ENCODE measurements at places on chromosomes 5 and 9.

DNA sequence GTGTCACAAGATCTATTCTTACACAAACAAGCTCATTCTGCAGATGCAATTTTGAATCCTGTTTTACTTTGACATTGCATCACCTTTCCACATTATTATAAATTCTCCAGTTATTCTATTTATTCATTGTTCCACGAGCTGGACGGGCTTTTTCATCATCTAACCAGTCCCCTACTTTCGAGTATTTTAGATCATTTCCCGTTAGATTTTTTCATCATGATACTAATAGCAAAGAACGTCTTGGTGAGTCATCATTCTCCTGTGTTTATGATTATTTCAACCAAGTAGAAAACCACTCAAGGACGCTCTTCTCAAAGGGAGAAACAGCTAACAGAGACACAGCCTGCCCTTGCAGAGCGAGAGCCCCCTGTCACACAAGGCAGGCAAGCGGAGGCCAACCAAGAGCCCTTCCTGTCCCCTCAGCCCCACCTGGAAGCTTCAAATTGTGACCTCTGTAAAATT, 15.1 kb downstream of the BBLN start:
- no peak for DNase-seq

GRCh38 chr9:89635816-89636215, 31.0 kb downstream of the GADD45G start:
- DNase-seq = no peak

DNA sequence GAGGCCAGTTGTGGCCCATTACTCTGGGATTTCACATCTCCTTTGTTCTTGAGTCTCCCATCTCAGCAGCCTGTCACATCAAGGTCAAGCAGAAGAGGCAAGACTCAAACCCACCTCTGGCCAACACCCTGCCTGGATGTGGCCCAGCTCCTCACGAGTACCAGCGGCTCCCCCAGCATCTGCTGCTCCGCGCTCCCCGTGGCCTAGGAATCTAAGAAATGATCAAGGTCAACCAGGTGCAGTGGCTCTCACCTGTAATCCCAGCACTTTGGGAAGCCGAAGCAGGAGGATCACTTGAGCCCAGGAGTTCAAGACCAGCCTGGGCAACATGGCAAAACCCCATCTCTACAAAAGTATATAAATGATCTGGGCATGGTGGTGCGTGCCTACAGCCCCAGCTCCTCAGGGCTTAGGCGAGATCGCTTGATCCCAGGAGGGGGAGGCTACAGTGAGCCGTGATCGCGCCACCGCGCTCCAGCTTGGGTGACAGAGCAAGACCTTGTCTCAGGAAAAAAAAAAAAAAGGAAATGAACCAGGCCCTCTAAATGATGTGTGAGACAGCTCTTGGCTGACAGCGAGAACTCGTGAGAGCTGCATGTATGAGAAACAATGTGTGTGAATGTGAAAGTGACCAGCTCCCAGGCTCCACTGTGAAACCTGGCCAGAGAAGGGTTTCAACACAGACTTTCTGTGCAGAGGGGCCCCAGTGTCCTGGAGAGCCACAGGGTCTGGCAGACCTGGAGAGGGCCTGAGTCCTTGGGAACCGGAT, 61.6 kb upstream of the ANGPTL2 start:
- no peak for DNase-seq

DNA sequence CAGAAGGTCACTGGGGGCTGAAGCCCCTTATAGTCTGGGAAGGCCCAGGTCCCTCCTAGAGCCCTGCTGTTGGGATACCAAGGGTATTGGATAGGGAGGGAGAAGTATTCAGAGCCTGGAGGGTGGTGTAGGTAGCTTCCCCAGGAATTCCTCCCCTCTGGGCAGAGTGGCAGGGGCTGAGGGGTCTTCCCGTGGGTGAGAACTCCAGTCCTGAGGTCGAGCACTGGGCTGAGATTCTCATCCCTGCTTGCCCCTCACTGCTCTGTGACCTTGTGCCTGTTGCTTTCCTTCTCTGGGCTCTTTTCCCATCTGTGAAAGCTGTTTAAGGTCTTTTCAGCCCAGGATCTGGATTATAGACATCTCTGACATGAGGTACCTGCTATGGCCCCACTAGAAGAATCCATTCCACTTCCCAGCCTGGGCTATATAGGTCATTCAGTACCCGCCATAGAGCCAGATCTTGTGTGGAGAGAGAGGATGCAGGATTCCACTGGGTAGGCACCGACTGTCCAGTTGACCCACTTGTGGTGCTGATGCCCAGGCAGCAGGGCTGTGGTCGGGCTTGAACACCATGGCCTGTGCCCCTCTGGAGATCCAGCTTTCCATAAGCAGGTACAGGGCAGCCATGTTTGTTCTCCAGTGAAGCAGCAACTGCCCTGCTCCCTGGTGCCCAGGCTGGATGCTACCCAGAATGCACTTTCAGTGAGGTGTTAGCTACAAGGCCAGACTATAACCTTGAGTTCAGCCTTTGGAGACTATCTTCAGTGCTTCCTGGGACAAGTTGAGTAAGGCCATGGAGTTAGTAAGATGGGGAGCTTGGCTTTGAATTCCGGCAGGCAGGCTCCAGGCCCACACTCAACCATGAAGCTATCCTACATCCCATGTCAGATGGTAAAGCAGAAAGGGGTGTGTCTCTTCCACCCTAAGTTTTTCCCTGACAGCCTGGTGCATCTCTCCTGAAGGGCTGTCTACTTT, 60.1 kb downstream of the AMBP start:
- DNase-seq = no peak

DNA sequence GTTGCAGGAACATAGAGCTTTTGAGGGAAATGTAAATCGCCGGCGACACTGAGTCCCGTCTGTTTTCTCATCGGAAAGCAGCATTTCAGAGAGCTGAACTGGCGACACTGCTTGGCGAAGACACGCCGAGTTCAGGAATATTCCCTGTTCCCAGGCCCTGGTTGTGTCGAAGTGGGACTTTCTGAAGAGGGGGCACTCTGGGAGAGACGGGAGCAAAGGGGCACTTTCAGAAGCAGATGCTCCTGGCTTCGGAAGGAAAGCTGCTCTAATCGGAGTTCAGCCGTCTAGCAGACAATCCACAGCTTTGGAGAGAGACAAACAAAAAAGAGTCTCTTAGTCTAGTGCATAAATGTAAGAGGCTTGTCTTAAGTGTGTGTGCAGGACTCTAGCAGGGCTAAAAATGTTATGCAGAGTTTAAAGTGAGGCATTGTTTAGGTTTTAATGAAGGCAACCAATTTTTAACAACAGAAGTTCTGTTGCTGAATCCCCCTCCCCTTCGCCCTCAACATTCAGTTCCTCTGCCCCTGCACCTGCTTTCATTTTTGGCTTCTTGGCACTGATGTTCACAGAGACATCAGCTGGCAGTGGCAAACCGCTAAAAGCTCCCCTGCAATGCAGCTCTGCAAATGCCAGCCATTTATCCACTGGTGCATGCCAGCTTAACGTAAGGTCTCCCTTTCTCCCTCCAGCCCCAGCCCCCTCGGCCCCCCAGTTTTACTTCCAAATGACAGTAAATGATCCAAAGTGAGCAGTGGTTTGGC, 289.5 kb upstream of the MPDZ start:
- DNase-seq = no peak

GRCh38 chr5:142281008-142281367, 43.8 kb downstream of the SPRY4 start:
- no peak for DNase-seq

DNA sequence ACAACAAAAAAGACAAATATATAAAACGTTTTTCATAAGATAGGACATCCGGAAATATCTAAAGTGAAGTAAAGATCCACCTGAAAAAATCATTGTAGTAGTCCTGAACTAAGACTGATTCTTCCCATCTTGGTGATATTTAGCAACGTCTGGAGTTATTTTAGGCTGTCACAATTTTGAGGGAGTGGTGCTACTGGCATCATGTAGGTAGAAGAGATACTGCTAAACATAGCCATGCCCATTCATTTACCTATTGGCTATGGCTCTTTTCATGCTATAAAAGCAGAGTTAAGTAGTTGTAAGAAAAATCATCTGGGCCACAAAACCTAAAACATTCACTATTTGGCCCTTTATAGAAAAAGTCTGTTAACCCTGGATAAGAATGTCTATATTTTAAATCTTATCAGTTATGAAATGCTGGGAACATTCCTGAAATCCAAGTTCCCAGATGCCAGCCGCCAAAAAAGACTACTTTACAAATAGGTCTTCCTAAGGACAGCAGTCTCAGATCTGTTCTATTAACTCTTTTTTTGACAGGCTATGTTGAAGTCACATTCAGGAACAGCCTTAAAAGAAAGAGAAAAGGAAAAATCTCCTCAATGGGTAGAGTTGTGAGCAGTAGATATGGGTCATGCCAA, 27.0 kb downstream of the RAPGEF6 start:
- no peak for DNase-seq

GRCh38 chr5:40043916-40044315, 619.1 kb upstream of the DAB2 start:
- DNase-seq = no peak
